ENCODE measurements at places on chromosomes 6 and 20.
A peak's percentile ranks its signal among the peaks of the same experiment; 100 is the strongest.

GRCh38 chr6:138526822-138527235, 27.5 kb upstream of the NHSL1 start:
- no peak for DNase-seq

GRCh38 chr6:3803627-3804468, 45.3 kb upstream of the FAM50B start:
- peak; percentile 89 for DNase-seq

- no peak for DNase-seq
Observed at GRCh38 chr6:108596956-108597355, 36.2 kb downstream of the FOXO3 start.

GRCh38 chr6:154386848-154387717, 30.5 kb upstream of the IPCEF1 start:
- DNase-seq, result no peak

GRCh38 chr20:8432435-8433148, 300.5 kb downstream of the PLCB1 start:
- DNase-seq, result no peak

- DNase-seq, result no peak
Observed at GRCh38 chr6:41049955-41050354, 3.0 kb upstream of the APOBEC2 start.

DNA sequence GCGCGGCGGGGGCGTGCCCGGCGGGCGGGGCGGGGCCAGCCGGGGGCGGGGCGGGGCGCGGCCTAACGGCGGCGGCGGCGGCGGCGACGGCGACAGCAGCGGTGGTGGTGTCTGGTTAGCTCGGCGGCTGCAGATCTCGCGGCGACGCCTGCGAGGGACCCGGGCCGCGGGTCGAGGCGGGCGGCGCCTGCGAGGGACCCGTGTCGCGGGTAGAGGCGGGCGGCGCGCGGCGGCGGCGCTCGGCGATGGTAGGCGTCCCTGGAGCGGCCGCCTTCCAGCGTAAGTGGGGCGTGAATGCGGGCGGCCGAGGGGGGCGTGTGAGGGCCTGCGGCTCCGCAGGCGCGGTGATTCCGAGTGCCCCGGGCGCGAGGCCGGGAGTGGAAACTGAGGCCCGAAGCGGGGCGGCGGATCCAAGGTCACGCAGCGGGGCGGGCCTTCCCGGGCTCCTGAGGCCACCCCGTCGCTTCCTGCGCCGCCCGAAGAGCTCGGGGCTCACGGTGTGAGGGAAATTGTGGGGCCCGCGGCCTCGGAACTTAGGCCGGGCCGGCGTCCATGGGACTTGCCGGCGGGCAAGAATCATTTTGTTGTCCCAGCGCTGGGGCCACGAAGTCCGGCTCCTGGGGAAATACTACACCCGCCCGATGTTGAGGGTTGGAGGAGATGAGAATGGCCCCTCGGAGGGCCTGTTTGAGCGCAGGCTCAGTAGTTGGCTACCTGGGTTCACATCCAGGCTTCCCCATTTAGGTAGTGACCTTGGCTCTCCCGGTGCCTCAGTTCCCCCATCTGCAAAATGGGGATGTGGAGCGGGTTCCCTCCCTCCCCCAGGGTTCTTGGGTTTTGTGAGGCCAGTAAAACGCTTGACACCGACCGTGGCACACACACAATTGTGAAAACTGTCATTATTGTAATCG, at the start of gene CBFA2T2:
TSS of gene CBFA2T2 (plus strand) at position 74 of the 911 bp plus-strand sequence. CDS start at position 246, 172 bp downstream.
- DNase-seq, result peak; percentile 67

GRCh38 chr20:53077373-53078205, 105.4 kb downstream of the TSHZ2 start:
- no peak for DNase-seq

GRCh38 chr6:91442342-91442741, 855.5 kb upstream of the MAP3K7 start:
- DNase-seq, result no peak

DNA sequence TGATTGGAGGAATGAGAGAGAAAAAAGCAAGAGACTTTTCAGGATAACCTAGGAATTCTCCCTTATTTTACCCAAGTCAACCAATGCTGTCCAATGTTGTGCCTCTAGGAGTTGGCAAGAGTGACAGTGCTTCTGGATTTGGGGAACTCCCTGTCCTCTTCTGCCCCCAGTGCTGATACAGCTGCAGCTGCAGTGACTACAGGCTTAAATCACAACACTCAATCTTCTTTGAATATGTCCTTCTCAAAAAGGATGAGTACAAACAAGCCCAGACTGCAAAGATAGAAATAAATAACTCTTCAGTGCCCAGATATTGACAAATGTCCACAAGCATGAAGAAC, 141.0 kb upstream of the COL21A1 start:
- DNase-seq, result no peak

GRCh38 chr6:5737460-5737859, 269.3 kb downstream of the NRN1 start:
- DNase-seq, result no peak

DNA sequence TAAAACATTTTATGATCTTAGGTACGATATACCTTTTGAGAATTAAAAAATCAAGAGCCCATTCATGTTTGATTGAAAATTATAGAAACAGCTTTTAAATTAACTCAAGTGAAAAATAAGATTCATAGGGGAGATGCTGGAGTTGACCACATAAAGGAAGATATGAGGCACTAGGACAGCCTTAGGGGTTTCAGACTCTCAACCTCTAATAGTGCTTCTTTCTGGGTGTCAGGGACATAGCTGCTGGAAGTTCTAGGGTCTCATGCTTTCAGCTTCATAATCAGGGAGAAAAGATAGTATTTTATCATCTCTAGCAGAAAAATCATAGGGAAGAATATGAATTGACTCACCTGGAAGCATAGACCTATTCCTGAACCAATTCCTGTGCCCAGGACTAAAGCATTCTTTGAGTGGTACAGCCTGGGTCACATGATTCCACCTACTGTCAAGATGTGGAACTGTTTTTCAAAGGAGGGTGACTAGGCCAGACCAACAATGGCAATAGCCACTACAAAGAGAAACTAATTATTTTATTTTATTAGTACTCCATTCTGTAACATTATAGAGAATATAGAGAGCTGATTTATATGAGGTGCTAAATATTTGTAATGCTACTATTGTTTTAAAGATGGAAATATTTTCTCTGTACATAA, 27.8 kb upstream of the CENPW start:
- DNase-seq, result no peak

DNA sequence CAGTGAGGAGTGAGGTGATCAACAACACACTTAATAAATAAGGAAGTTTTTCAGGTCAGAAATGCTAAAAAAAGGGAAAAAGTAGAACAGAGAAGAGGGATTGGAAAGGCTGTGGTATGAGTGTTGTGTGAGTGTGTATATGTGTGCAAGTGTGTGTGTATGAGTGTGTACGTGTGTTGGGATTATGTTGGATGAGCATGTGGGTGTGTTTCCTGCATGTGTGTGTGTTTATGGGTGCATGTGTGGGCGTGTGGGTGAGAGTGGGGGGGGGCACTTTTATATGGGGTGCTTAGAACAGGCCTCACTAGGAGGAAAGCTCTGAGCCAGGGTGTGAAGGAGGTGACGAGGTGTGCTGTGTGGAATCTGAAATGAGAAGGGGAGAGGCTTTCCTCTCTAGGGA, 116.8 kb upstream of the SLC22A23 start:
- no peak for DNase-seq

DNA sequence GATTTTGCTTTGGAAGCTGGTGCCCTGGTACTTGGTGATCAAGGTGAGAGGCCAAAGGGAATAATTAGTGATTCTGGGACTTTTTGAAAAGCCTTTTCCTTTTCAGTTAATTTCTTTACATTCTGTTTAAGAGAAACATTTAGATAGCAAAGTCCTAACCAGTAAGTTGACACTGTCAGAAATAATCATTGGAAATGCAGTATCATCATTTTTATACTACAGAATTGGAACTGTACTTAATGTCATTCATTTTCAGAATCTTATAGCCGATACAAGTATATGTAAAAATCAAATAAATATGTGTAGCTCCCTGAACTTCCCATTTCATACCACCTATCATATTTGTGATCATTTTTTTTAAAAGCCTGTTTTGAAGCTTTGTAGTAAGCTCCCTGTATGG, 27.5 kb downstream of the MCM8 start:
- no peak for DNase-seq

- DNase-seq, result no peak
Observed at GRCh38 chr6:97629180-97629579, 346.2 kb upstream of the MMS22L start.

- no peak for DNase-seq
Observed at GRCh38 chr6:113015249-113015648, 668.1 kb downstream of the RFPL4B start.

DNA sequence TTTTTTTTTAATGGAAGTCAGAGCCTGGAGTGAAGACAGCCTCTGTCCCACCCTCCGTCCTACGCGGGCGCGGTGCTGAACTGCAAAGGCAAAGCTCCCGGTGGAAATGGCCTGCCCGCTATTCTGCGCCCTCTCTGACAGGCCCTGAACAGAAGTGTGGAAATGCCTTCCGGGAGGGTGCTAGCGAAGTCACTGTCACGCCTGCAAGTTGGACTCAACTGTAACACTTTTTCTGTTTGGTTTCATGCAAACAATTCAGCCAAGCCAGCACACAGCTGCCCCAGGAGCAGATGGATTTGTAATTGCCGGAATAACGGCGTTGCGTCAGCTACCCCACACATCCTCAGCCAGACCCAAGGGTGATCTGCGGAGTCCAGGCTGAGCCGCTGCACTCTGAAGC, 107.6 kb downstream of the PSMB1 start:
- DNase-seq, result no peak

DNA sequence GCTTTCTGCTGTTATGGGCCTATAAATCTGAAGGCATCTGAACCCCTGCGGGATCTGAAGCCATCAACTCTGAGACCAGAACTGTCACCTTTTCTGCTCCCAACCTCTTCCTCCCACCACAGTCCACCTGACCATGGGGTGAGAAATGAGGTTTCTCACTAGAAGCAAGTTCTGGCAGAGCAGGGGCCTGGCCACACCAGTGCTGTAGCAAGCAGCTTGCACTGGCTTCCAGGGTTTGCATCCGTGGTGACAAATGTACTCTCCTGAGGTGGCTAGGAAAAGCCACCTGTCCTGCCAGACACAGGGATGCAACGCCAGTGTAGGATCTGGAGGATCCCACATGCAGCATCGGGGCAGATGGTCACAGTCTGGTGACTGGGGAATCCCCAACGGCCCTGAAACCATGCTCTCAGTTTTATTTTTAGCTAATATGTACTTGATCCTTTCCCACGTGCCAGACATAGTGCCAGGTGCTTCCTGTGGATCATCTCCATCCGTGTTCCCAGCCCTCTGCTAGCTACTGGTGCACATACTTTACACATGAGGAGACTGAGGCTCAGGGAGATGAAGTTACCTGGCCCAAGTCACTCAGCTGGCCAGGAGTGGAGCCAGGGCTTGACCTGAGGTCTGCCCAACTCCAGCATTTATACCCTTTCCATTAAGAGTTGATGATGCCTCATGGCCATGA, 122.1 kb upstream of the SPACA1 start:
- DNase-seq, result peak; percentile 85

- no peak for DNase-seq
Observed at GRCh38 chr6:69555088-69555638, 241.6 kb downstream of the LMBRD1 start.

GRCh38 chr6:154509421-154510143, 903 bp downstream of the CNKSR3 start:
- peak; percentile 42 for DNase-seq

DNA sequence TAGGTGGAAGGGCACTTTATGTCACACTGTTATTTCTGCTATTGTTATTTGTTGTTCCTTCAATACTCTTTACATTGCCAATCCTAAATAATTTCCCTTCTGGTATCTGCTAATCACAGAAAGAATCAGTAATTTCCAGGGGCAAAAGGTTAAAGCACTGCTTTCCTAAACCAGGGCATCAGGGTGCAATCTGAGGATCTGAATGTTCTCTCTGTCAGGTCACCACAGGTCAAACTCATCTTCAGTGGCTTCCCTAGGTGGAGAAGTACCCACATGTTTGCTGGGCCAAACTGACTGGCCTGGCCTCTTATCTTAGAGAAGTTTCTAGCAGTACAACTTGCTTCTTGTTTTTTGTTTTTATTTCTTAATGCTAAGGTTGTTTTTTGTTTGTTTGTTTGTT, 118.7 kb downstream of the OPRM1 start:
- DNase-seq, result no peak

DNA sequence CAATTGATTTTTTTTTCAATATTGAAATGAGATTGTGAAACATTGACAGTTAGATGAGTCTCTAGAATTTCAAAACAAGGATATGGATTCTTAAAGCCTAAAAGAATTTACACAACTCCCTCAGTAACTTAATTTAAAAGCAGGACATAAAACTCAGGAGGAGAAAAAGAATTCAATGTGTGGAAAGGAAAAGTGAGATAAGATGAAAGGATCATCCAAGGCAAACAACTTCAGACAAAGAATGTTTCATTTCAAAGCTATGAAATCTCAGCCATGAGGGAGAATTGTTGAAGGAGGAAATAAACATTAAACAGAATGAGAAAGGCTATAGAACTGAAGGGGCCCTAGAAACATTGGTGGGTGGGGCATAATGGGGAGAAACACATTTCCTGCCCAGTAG, 191.7 kb upstream of the NOX3 start:
- DNase-seq, result no peak

DNA sequence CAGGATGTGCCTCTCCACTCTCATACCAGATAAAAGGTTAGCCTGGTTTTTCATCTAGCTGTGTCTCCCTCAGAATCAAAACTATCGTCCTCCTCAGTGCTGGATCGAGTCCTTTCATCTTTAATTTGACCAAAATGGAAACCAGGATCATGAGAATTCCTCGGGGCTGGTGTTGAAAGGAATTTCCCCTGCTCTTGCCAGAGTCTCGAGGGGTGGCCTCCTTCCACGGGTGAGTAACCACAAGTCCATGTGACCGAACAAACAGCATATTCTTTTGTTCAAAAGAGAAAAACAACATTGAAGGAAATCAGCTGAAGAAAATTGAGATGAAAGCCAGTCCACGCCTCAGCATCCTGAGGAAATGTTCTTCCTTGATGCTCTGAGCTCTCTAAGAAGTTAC, 165.9 kb upstream of the CDYL start:
- DNase-seq, result peak; percentile 71

- no peak for DNase-seq
Observed at GRCh38 chr6:158353883-158354877, 41.9 kb downstream of the TULP4 start.
